ENCODE measurements at places on chromosomes 5 and 9.

GRCh38 chr5:151476016-151476415 is 28.6 kb downstream of the SLC36A1 start:
- DNase-seq, result no peak

- no peak for DNase-seq
These were observed 177.8 kb upstream of the PITX1 start for GRCh38 chr5:135211791-135212190.

GRCh38 chr5:95816776-95817175 is 5.8 kb downstream of the GLRX start:
- DNase-seq, result no peak

DNA sequence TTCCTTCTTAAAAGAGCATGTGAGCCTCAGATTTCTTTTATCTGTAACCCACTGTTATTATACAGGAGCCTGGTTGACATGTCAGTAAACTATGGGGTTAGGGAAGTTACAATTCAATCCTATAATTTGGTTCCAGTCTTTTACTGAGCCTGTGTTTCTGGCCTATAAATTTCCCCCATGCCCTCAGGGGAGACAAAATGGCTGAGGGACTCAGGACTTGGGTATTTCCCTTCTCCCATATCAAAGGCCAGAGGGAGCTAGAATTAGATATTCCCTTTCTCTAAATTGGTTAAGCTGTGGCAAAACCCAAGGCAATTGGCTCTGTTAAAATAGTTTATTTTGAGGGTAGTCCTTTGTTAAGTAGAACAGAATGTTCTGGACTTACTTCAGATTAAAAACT is 823.2 kb downstream of the TLE1 start:
- no peak for DNase-seq

DNA sequence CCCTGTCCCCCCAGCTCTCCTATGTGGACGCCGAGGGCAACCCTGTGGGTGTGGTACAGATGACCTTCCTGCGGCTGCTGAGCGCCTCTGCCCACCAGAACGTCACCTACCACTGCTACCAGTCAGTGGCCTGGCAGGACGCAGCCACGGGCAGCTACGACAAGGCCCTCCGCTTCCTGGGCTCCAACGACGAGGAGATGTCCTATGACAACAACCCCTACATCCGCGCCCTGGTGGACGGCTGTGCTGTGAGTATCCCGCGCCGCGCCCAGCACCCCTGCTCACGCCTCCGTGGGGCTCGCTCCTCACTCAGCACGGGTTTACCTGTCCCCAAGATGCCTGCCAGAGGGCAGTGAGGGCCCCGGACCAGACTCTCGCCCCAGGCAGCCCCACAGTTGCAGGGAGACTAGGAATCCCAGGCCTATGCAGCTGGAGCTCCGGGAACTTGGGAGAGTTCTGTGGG is 45.6 kb upstream of the FCN2 start:
- no peak for DNase-seq

DNA sequence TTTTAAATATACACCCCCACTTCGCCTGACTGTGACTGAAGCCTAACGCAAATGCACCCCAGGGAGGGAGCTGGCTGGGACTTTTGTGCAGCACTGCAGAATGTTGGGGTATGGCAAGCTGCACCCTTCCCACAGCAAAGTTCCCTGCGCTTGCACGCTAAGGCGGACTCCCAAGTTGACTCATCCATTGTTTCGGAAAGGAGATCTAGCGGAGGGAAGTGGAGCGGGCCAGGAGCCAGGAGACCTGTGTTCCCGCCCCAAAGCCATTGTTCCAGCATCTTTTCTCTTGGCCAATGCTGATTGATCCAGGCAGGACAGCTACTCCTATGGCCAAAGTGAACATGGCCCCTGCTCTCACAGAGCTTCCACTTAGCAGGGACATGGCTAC is 202.9 kb downstream of the AOPEP start:
- DNase-seq, result no peak

- no peak for DNase-seq
These were observed 179.1 kb downstream of the ADAMTS12 start for GRCh38 chr5:33712664-33713063.

DNA sequence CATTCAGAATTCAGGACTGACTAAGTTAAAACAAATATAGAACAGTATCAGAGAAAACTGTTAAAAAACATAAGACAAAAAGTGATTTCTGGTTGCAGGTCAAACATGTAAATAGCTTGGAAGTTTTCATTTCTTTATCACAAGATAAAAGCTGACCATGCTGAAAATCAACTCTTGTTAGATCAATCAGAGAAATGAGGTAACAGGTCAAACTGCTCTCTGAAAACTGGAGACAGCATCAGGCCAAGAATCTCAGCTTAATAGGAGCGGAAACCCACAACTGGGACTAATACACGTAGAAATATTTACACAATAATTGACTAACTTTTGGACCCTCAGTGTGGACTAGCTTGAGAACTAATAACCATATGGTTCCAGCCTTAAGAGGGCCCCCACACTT is 1012.8 kb upstream of the EDIL3 start:
- DNase-seq, result no peak

GRCh38 chr9:72800328-72800994 is 152.4 kb downstream of the ALDH1A1 start:
- no peak for DNase-seq

DNA sequence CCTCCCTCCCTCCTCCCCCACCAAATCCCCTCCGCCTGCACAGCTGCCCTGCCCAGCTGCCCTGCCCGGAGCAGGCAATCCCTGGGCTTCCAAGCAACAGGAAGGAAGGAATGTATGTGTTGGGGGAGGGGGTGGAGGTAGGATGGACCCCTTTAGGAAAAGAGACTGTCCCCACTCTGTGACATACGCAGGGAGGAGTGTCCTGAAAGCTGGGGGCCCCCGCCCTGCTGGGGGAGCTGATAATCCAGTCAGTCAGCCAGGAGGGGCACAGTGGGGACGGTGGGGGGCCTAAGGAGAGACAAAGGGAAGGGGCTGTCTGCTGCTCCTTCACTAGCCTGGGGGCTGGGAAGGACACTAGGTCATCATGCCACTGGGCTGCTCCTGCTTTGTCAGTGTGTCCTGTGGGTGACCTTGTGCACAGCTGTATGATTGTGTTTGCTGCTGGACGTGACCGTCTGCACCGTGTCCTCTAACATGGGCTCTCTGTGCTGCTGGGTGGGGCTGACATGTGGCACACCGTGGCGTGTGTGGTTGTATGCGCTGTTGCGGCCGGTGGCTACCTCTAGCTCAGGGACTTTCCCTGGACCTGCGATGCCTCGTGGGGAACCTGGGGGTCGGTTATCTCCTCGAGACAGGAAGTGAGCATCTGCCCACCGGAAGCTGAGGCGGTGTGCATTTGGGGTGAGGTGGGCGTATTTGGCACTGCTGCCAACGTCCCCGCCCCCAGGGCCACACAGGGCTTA is 3.0 kb downstream of the N4BP3 start:
- no peak for DNase-seq

DNA sequence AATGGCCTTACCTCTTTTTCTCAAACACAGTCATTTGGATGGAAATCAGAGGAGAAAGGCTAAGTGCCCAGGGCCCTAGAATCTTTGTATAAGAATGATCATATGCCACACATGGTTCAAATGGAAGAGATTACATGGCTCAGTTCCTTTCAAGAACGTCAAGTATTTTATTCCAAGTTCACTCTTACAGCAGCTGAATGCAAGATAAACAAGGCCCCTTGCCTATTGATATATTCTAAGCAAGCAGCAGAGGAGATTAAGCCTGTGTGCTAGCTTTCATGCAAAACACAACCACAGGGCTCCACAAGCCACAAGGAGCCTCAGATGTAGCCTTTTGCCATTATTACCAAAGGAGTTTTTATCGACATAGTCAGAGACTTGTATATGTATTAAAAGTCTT is 55.3 kb upstream of the SLCO6A1 start:
- no peak for DNase-seq

DNA sequence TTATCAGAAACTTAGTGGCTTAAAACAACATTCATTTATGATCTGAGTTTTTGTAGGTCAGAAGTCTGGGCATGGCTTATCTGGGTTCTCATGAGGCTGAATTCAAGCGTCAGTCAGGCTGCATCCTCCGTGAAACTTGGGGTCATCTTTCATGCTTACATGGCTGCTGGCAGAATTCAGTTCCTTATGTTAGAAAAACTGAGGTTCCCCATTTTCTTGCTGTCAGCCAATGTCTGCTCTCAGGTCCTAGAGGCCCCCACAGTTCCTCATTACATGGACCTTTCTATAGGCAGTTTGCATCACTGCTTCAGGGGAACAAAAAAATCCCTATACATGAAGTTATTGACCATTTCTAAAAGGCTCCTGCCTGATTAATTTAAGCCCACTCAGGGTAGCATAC is 83.8 kb upstream of the NMUR2 start:
- DNase-seq, result no peak

DNA sequence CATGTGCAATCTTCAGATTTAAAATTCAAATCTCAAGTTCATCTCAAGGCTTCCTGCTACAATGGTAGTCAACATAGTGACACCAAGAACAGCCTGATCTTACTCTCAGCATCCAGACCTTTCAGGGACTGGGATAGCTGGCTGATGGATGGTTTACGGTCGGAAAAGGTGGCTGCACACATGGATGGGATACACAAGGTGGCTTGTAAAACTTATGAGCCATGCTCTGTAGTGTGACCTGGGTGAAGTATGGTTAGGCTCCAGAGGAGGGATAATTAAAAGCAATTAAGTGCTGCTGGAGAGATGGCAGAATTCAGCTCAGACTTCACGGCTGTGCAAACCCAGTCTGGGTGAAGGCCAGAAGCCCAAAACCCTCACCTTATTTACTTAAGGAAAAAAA is 379.5 kb downstream of the NFIB start:
- DNase-seq, result no peak

GRCh38 chr9:6045364-6045763 is 29.9 kb upstream of the RANBP6 start:
- no peak for DNase-seq

DNA sequence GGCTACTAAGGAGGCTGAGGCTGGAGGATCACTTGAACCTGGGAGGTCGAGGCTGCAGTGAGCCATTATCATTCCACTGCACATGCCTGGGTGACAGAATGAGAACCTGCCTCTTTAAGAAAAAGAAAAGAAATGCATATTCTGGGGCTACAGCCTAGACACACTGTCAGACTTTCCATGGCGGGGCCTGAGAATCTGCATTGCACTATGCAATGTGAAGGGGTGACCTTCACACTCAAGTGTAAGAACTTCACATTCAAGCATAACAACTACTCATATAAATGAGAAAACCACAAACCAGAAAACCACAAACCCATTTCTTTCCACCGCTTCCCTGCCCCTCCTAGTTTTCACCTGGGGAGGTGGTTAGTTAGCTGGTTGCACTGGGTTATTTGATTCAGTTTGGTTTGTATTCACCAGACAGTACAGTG is 18.0 kb upstream of the FBP2 start:
- no peak for DNase-seq

- no peak for DNase-seq
These were observed 284.6 kb downstream of the MRPS30 start for GRCh38 chr5:45093377-45093776.

DNA sequence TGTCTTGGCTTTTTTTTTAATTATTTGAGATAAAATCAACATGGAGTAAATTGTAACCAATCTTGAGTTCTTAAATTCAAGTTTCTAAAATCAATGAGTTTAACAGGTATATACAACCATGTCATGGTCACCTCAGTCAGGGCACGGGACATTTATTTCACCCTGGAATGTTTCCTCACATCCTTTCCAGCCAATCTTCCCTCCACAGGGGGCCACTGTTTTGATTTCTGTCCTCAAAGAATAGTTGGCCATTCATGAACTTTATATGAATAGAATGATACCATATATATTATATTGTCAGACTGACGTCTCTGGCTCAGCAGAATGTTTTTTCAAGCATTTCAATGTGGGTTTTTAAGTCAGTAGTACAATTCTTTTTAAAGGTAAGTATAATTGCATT is 806 bp downstream of the ZNF474 start:
- DNase-seq, result no peak

GRCh38 chr9:72254901-72255545 is 105.8 kb downstream of the GDA start:
- DNase-seq, result no peak

- no peak for DNase-seq
These were observed 460.5 kb downstream of the MAN2A1 start for GRCh38 chr5:110150199-110150598.
